ENCODE measurements at places on chromosomes 1 and 21.

GRCh38 chr1:157233131-157233530 is 94.9 kb upstream of the ETV3 start:
- DNase-seq, result no peak

DNA sequence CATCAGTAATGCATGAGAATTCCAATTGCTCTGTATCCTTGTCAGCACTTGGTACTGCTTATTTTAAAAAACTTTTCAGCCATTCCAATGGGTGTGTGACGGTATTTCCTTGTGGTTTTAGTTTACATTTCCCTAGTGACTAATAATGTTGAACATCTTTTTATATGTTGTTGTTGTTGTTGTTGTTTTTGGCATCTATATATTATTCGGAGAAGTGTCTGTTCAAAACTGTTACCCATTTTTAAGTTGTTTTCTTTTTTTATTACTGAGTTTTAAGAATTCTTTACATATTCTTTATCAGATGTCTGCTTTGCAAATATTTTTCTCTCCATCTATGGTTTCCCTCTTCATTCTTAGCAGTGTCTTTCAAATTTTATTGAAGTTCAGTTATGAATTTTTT is 231.1 kb upstream of the POU3F1 start:
- no peak for DNase-seq

DNA sequence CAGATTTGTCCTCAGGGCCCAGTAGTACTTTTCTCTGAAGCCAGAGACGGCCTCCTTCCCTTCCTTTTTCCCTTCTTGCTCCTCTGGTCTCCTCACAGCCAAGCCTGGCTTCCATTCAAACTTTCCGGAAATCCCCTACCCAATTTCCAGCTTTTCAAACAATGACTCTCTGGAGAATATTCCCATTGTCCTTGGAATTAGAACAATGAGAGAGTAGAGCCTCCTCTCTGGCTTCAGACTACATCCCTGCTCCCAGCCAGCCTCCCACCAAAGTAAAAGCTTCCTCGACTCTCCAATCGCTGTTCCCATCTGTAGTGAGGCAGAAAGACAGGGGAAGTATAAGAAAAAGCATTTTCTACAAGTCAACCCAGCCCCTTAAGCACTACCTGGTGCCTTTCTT is 77.7 kb upstream of the SOX13 start:
- no peak for DNase-seq

DNA sequence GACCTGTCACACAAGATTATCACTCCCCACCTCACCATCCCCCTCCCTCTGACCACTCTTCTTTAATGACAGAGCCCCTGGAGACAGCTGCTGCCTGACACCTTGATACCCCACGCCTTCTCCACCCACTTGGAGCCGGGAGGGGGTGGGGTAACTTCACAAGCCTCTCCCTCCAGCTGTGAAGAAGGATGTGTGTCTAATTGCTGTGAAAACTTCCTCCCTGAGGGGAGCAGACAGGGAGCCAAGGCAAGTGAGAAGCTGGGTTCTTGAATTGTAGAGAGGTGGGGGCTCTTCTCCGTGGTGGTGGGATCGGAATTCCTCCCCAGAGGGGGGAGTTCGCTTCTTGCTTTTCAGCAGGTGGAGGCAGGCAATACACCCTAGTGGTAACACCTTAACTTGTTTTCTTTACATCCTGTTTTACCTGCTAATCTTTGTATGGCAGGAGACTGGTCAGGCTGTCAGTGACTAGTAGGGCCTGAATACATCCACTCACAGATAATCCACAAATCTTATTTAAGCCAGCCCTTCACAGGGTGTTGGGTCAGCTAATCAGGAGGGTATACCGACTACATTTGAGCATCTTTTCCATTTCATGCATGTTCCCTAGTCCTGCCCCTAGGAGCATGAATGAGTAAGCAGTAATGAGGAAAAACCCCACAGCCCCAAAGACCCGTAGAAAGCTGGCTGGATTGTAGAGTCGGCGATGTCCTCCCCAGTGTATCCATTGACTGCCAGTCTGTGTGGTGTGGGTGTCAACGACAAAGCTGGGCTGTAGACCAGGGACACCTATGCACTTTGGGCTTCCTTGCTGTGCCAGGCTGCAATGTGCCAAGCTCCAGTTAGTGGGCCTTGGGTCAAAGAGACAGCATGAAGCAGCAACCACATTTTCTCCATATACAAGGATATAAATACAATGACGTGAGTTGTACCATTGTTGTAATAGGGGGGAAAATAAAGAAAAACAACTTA is 57.3 kb downstream of the NFASC start:
- no peak for DNase-seq

DNA sequence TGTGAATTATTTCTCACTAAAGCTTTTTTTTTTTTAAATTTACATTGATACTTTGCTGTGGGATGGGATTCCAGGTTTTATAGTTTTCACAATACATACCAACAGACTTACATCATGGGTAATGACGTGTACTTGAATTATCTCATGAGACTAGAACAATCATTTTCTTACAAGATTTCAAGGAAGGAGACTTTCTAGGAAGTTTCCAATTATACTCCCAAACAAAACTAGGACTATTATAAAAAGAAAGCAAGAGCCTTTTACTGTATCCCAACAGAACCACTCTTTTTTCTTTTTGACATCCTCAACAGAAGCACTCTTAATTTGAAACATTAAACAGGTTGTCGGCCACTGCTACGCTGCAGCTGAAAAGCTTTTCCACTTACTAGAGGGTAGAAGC is 48.7 kb downstream of the TESK2 start:
- peak; percentile 17 for DNase-seq

GRCh38 chr1:44265656-44266358 is 52.5 kb downstream of the DMAP1 start:
- no peak for DNase-seq

GRCh38 chr1:7678491-7679158 is 92.5 kb upstream of the VAMP3 start:
- no peak for DNase-seq

DNA sequence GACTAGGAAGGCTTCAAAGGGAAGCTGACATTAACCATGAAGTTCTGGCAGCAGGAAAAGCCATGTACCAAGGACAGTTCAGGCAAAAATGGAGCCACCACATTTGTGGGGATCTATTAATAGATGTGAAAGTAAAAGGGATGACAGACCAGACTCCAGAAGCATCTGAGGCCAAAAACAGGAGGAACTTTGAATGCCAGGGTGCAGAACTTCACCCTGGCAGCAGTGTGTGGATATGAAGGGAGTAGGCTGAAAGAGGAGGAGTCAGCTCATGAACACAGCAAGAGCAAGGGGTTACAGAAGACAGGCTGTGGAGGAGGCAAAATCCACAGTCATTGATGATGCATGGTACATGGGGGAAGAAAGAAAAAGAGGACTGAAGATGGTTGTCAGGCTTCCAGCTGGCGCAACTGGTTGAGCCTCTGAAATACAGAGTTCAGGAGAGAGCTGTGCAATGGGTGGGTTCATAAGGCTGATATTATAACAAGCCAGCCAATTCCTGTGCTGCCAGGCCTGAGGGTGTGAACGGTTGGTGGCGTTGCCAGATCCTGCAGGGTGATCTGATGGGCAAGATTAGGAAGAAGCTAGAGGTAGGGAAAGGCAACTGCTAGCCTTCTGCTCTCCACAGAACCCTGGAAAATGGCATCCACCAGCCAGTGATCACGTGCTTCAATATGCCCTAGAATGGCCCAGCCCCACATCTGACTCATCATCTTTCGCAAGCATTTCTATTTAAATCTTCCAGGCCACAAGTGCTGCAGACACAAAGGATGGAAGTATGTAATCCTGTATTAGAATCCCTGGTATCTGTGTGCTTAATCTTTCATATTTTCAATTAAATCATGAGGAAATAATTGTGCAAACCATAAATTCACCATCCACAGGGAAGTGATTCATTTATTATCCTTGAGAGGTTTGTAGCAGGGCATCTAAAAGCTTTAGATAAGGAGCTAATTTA is 81.9 kb downstream of the SLC25A24 start:
- DNase-seq, result peak; percentile 79

GRCh38 chr21:17032141-17032655 is 480.6 kb upstream of the CXADR start:
- DNase-seq, result no peak

DNA sequence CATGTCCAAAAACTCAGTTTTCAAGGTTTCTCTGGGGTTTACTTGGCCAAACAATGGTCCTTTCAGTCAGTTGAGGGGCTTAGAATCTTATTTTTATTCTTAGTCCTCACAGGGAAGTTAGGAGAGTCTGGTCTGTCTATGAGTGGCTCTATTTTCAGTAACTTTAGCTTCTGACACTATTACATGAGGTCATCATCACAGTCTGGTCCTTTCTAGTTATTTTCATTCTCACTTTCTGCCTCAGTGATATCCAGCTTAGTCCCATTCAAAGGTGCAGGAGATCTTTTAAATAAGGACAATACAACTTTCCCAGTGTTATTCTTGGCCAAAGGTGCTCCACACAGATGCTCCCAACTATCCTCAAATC is 30.0 kb upstream of the FGGY start:
- no peak for DNase-seq

DNA sequence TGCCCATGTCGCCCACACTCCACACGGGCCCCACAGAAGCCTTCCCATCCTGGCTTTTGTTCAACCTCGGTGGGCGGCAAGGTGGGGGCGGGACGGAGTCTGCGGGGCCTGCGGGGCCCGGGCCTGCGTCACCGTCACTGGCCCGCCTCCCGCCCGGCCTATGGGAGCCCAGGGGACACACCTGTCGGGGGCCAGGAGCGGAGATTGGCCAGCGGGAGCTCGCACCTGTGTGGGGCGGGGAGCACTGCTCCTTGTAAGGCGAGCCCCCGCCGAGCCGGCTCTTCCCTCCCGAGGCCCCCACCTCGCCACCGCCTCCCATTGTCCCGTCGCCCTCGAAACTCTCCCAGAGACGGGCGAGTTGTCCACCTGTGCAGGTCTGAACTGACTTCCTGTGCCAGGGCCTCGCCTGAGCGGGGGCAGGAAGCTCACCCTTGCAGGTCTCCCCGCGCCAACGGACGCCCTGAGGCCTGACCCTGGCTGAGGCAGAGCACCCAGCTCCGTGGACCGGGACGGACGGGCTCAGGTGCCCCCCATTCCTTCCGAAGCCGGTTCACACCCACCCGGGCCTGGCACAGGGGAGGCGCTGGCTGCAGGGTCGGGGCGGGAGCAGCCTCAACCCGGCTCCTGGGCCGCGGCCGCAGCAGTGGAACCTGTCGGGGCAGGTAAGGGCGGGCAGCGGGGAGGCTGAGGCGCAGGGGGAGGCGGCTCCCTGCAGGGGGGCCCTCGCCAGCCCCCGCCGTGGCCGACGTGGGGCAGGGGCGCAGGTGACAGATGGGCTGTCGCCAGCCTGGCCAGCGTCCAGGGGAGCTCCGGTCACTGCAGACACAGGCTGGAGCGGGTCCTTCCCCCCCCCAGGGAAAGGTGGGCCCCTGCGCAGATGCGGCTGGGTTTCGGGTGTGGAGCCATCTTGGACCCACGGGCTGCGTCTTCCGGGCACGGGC is 10.8 kb upstream of the TTLL10 start:
- DNase-seq, result no peak

DNA sequence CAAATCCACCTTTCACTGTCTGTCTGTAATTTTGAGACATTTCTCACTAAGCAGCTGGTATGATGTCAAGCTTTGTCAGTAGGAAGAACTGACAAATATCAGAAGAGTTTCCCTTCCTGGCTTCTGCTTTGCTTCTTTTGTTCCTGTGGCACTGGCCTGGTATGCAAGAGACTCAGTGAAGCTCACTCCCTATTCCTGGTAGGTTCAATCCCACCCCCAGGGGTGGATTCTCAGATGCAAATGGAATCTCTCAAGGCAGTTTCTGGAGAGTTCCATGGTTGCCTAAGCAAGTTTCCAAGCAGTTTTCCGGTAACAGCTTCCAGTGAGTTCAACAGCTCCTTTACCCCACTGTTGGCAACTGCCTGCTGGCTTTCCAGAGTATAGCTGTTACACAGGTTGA is 683.4 kb downstream of the PTPRC start:
- DNase-seq, result no peak

DNA sequence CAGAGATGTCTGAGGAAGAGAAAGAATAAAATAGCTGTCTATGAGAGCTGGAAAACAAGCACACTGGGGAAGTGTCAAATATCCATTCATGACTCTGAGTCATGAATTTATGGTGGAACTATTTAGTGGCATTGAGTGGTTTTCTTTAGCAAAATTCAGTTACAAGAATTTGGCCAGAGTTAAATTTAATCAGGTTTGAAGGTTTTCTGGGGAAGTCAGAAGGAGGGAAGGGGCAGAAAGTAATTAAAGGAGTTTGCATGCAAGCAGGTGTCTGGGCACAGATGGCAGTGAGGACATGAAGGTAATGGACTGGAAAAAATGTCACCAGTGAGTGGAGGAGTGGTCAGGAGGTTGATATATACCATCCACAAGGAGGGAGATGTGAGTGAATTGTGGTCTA is 121.9 kb upstream of the IVNS1ABP start:
- DNase-seq, result no peak

DNA sequence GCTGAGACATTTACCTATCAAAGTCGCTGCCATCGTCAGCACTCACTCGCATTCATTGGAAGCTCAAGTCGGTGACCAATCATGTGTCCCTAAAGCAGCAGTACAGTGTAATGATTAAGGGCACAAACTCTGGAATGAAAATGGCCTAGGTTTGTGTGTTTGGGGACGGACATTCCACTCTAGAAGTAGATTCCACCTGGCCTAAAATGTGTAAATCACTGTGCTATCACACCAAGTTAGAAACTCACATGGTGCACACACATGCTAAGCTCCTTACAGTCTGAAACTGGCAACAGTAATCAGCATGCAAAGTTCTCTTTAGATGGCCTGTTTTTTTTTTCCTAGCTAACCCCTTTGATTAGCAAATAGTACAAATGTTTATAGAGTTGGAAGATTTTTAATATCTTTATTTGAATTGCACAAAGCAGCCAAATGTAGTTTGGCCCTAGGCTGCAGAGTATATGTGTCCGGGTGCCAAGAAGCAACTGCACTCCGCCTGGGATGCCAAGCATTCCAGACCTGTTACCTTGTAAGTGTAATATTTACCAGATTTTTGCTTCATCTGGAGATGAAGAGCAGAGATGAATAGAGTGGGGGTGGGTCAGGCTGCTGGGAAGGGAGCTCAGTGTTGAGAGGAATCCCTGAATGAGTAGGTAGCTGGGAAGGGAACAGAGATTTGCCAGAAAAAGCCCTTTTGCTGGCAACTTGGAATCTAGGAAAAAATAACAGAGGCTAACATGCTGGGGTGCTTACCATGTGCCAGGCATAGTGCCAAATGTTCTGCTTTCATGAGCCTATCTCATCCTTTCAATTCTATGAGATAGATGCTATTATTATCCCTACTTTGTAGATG is 35.2 kb downstream of the TGFB2 start:
- peak; percentile 68 for DNase-seq
